Activated T-cell treated with anti-CD3 and anti-CD28 coated beads for 48 hours (primary cell): ENCODE measurements at places on chromosomes 16 and 17.
A peak's percentile ranks its signal among the peaks of the same experiment; 100 is the strongest.

DNA sequence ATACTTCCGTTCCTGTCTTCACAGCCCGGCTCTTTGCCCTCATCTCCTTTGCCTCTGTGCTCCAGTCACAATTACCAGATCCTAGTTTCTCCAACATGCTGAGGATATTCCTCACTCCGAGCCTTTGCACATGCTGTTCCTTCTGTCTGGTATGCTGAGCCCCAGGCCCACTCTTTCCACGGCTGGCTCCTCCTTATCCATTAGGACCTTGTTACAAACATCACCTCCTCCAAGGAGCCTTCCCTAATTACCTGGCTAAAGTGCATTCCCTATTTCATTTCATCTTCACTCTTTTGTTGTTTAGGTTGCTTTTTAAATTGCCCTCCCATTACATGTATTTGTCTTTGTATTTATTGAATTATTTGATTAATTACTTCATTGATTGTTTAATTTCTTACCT, 14.9 kb upstream of the ADGRG1 start:
- DNase-seq, result no peak

GRCh38 chr16:15509593-15510535, 75.5 kb downstream of the BMERB1 start:
- DNase-seq, result no peak

- DNase-seq, result peak; percentile 69
These were observed 1.4 kb downstream of the EIF5A start for GRCh38 chr17:7308625-7309433.

- DNase-seq, result no peak
These were observed 65.6 kb downstream of the CRISPLD2 start for GRCh38 chr16:84885342-84885910.

DNA sequence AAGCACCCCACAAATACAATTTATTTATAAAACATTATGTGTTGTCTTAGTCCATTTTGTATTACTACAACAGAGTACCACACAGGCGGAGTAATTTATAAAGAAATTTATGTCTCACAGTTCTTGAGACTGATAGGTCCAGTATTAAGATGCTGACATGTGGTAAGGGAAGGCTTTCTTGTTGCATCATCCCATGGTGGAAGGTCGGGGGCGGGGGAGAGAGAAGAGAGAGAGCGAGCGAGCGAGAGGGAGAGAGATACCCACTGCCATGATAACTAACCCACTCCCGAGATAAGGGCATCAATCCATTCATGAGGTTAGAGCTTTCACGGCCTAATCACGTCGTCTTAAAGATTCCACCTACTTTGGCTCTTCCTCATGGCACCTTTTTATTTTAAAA, 117.8 kb downstream of the KCNJ12 start:
- DNase-seq, result no peak

DNA sequence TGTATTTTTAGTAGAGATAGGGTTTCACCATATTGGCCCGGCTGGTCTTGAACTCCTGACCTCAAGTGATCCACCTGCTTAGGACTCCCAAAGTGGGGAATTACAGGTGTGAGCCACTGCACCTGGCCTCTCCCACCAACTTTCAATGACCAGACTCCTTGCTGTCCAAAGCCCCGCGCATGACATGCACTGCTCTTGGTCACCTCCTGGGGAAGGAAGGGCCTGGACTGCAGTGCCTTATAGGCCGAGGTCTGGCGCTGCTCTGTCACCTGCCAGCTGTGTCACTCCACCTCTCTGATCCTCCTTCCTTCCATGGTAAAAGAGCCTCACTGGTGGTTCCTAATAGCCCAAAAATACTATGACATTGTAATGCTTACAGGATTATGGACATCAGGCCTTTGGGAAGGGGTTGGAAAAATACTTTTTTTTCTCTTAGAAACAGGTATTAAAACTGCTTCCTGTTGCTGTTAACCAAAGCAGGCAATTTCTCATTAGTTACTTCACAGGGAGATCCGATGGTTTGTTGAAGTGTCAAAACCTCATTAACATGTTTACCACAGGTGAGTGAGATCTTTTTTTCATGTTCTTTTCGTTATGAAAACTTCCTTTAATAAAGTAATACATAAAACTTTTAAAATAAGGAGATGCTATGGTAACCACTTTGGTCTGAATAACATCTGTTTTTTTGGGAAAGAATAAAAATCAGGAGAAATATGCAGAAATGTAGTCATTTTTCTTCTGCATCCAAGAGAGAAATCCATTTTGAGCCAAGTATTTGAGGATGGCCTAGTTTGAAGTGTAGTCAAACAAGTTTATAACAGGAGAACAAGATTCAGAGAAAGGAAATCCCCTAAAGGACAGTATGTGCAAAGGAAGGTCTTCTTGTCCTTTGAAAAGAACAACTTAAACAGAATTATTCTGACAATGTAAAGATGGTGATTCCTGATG, 35.5 kb downstream of the GRB7 start:
- DNase-seq, result no peak

GRCh38 chr17:77864234-77865111, 94.0 kb upstream of the TNRC6C start:
- DNase-seq, result no peak

- peak; percentile 66 for DNase-seq
These were observed 21.8 kb upstream of the ASGR2 start for GRCh38 chr17:7136266-7136877.

DNA sequence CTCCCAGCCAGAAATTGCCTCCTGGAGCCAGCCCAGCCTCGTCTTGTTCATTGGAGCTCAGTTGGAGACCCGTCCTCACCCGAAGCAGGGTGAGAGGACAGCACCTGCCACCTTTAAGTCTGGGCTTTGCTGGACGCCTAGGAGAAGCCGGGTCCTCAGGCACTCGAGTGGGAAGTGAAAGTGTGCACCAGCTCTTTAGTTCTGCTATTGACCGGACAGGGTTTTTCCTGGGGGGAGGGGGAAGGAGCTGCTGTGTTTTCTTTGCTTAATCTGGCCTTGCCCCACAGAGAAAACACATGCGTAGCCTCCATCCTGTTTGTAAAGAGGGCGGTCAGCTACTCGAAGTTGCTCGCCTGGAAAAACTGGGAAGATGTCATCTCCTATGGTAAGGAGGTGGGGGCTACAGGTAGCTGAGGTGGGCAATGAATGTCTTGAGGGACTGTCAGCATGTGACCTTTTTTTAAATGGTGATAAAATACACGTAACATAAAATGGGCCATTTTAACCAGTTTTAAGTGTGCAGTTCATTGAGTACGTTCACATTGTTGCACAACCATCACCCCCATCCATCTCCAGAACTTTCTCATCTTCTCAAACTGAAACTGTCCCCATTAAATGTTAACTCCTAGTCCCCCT, 34.4 kb downstream of the CMIP start:
- no peak for DNase-seq

DNA sequence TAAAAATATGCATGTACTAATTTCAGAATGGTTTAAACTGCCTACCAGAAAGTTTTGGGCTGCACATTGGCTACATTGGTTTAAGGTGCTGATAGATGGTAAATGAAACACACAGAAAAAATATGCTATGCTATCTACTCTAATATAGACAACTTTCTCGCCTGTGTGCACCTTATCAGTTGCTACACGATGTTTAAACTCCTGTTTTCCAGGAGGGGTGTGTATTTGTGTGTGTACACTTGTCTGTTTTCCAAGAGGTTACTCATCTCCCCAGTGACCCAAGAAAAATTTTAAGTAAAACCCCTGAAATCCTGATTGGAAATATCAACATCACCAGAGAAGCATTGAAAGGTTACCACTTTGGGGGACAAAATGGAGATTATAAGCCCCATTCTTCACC, 21.6 kb upstream of the PSMC5 start:
- no peak for DNase-seq

GRCh38 chr16:89847051-89847939, 19.0 kb downstream of the SPIRE2 start:
- DNase-seq, result no peak

DNA sequence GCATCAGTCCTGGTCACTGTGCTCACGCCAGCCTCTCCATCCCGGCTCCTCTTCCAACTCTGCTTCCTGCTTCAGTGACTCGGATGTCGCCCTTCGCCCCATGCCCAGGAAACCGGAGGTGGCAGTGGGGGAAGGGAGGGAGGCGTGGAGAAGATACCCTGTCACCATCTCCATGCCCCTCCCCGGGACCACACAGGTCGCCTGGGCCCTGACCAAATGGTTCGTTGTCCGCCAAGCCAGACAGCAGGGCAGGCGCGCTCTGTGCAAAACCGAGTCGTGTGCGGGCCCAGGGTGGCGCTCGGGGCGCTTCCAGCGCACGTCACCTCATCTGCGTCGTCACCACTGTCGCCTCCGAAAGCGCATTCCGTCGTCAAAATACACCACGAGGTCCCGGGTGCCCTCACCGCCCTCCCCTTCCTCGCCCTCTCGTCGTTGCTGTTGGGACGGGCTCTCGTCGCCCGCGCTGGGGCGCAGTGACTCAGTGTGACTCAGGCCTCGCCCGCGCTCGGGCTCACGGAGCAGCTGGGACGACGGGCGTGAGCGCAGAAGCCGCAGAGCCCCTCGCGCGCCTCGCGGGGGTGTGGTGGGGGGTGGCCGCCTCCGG, 39.2 kb downstream of the ZNF778 start:
- DNase-seq, result peak; percentile 80

DNA sequence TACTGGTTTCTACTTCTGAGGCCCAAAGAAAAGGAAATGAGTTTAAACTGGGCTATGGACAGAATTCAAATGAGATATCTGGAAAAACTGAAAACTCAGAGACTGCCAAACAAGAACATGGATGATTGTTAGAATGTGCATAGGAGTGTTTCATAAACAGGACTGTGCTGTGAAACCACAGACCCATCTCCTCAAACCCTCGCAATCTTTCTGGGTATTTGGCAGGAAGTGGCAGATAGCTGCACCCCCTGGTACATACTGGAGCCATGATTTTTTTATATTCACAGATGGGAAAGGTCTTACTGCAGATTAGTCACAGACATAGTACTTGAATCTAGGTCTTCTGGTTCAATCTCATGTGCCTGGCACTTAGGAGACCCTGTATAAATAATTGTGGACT, 145.0 kb downstream of the CCDC182 start:
- DNase-seq, result no peak

DNA sequence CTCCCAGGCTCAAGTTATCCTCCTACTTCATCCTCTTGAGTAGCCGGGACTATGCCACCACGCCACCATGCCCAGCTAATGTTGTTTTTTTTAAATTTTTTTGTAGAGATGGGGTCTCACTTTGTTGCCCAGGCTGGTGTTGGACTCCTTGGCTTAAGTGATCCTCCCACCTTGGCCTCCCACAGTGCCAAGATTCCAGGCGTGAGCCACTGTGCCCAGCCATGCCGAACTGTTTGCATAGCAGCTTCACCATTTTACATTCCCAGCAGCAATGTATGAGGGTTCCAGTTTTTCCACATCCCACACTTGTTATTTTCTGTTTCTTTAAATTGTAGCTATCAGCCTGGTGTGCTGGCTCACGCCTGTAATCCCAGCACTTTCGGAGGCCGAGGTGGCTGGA, 2.2 kb upstream of the CTRB1 start:
- no peak for DNase-seq

DNA sequence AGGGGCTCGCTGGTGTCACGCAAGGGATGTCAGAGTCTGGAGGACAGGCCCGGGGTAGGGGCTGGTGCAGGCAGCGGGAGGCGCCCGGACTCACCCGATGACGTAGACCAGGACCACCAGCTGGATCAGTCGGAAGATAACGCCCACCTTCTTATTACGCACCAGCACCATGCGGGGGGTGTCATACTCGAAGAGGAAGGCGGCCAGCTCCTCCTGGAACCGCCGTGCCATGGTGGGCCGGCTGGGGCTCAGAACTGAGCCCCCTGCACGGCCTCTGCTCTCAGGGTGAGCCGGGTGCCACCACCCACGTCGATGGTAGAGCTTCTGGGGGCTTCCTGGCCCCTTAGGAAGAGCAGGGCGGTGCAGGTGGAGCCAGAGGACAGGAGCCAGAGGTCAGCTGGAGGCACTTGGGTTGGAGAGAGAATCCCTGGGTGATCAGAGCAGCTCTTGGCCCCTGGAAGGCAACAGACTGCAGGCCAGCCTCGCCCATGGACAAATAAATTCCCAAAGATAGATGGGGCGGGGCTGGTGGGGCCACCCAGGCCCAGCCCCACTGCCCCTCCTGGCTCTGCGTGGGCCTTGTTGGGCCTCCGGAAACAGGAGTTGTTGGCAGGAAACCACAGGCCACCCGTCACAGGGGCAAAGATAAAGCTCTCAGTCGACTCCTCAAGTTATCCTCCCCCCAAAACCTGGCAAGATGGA, at the start of gene P2RX1:
Gene P2RX1 (minus strand): TSS at position 471 of the 702 bp plus-strand sequence. CDS start 240 bp downstream, at position 231.
- peak; percentile 34 for DNase-seq

GRCh38 chr16:61829631-61830030, 206.6 kb downstream of the CDH8 start:
- no peak for DNase-seq

GRCh38 chr16:11446566-11447119, 101.4 kb downstream of the RMI2 start:
- DNase-seq, result no peak

DNA sequence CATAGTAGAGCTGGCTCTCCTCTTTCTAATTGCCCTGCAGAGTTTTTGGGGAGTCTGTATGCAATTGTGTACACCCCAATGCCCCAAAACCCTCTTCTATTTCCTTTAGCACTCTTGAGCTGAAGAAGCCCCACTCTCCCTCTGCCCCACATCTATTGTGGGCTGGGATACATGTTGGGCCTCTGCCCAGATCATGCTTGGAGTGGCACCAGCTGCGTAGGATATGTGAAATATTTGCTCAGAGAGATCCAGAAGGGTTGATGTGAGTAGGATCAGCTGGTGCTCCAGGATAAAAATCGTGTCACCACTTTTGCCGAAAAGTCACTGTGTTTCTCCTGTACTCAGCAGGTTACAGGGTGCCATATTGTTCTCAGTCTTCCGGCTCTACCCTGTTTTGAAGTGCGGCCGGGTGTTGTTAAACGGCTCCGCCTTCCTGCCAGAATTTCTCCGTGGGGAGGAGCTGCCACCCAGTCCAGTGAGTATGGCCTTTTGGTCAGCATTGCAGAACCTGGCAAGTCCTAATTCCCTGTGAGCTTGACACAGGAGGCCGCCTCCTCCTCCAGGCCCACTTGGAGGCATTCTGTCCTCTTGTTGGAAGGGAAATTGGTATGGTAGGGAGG, 664.5 kb downstream of the WWOX start:
- no peak for DNase-seq

DNA sequence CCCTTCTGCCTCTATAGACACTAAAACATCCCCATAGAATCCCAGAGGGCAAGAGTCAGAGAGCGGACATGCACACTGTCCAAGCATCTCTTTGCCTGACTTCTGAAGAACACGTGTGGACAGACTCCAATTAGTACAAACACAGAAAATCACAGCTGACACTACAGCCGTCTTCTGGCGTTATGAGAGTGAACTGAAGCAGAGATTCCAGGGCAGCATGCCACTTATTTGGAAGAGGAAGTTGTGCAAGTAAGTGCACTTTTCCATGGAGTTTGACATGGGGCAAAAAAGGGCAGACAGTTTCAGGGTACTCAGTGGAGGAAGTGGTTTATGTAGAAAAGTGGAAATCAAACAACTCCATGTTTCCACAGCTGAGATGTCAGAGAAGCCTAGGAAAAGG, 16.8 kb upstream of the ZNF287 start:
- DNase-seq, result no peak

DNA sequence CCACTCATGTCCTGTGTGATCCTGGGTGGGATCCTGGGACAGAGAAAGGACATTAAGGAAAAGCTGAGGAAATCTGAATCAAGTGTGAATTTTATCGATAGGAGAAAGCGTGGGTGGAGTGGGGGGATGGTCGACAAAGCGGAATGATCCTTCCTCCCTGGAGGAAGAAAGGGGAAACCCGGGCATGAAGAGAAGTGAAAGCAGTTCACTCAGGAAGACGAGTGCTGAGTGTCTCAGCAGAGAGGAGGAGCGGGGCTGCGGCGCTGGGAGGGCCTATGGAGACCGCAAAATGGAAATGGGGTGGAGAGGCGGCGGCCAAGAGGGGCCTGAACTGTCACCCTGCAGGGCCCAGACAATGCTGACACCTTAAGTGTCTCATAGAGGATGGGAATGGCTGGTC, 8.7 kb downstream of the ZDHHC7 start:
- no peak for DNase-seq
